ENCODE measurements at places on chromosomes 1 and 21. TPM values are rescaled to one million over a fixed set of nuclear protein-coding genes. Genes with fewer than 3 reads are reported as not detected.

GRCh38 chr1:111649227-111649626, 29.6 kb downstream of the RAP1A start:
- DNase-seq: no peak
- H3K27ac ChIP-seq: no peak overlapping the region
- H3K36me3 ChIP-seq: no peaks in the 10 kb centered on the region

GRCh38 chr1:156925154-156926010, 5.0 kb downstream of the LRRC71 start:
- no peaks in the 10 kb centered on the region for H3K36me3 ChIP-seq
- no peaks in the 10 kb centered on the region for H3K27me3 ChIP-seq

DNA sequence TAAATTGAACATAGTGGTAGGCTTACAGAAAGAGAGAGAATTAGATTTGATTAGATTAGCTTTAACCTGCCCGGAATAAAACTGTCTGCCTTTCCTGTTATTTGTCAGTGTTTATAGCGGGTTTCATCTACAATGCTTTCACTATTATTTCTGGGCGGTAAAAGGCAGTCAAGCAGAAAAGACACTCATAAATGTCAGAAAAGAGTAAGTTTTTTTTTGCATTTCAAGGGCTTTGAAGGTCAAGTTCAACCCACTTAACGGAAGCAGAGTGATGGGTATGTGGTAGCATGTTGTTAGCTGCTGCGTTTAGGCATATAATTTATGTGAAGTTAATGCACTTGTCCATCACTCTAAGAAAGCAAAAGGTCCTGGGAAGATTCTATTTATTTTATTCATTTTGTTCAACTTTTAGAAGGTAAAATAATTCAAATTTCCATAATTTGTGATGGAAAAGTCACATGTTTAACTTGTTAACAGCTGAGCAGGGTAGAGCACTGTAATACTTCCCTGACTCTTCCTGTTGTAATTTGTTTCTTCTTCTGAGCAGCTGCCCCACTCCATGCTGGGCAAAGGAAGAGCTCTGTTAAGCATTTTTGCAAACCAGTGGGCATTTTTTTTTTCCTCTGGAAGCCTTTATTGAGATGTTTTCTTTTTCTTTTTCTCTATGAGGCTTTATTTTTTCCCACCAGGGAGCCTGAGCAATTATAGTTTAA, 220.1 kb downstream of the ST6GALNAC3 start:
- DNase-seq: no peak
- H3K27me3 ChIP-seq: peaks cover 32% of the 10 kb centered on the region
- H3K4me1 ChIP-seq: no peaks in the 10 kb centered on the region
- no peak overlapping the region for H3K27ac ChIP-seq
- no peak overlapping the region for H3K4me3 ChIP-seq

- H3K27ac ChIP-seq: no peak overlapping the region
- H3K4me1 ChIP-seq: no peaks in the 10 kb centered on the region
- no peak overlapping the region for H3K4me3 ChIP-seq
- no peak for DNase-seq
Measured at GRCh38 chr21:36087362-36088138, 17.7 kb downstream of the CBR1 start.

DNA sequence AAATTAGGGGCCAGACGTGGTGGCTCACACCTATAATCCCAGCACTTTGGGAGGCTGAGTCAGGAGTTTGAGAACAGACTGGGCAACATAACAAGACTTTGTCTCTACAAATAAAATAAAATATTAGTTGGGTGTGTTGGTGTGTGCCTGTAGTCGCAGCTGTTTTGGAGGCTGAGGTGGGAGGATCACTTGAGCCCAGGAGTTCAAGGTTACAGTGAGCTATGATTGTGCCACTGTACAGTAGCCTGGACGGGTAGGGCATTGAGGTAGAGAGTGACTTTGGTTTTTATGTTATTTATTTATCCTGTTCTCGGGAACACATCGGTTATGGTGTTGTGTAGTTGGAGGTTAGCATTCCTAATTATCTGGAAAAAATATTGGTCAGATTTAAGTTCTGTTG, 19.5 kb downstream of the KIF1B start:
- no peak for DNase-seq
- no peak overlapping the region for H3K4me3 ChIP-seq
- no peaks in the 10 kb centered on the region for H3K4me1 ChIP-seq
- no peaks in the 10 kb centered on the region for H3K27me3 ChIP-seq

DNA sequence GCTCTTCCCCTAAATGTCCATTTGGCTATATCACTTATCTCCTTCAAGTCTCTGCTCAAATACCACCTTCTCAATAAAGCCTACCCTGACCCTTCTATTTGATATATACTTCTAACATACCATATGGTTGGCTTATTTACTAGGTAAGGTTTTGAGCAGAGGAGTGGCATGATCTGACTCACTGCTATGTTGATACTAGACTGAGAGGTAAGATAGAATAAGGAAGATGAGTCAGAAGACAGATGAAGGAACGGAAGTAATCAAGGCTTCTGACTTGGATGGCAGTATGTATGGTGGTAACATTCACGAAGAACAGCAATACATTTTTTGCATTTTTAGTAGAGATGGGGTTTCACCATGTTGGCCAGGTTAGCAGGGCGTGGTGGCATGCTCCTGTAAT, 4.8 kb upstream of the HRNR start:
- no peaks in the 10 kb centered on the region for H3K4me1 ChIP-seq
- H3K36me3 ChIP-seq: no peaks in the 10 kb centered on the region
- H3K27ac ChIP-seq: no peak overlapping the region
- H3K4me3 ChIP-seq: no peak overlapping the region

DNA sequence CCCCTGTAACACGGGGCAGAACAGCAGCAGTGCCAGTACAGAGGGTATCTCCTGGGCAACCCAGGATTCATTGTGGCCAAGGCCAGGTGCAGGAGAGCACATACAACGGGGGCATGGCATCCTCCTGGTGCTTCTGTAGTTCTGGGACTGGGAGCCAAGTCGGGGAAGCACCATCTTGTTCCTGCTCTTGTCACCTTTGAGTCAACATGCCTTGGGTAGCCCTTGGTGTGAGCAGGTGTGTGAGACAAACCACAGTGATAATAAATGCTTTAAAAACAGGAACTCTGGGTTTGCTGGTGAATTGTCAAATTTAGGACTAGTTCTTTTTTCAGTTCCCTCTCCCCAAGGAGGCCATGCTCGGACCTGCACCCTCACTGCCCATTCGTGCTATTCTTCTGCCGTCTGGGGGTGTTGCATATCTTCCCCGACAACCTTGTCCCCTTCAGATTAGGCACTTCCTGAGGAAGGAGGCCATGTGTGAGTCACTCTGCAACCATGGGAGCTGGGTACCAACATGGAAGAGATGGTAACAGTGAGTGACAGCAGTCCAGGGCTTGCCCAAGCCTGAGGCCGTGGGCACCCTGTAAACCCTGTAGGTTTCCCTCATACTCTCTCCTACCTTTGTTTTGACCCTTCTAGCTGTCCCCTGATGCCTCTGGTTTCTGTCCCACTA, 150.2 kb downstream of the GRIK3 start:
- H3K4me1 ChIP-seq: no peaks in the 10 kb centered on the region
- DNase-seq: no peak
- H3K4me3 ChIP-seq: no peak overlapping the region
- H3K36me3 ChIP-seq: no peaks in the 10 kb centered on the region

DNA sequence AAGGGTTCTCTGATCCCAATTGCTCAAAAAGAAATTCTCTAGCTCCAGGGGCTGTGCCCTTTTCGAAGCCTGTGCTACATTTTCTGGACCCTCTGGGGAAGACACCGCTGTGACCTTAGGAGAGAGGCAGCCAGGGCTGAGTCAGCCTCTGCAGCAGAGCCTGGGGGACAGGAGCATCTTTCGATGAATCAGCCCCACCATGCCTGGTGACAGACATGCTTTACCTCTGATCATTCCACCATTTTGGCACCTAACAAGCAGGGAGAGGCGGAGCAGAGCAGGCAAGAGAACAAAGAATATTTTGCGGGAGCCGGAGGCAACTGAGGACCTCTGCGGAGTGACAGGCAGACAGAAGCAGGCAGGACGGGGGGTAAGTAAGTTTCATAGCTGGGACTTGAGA, 84.9 kb downstream of the VWA5B1 start:
- H3K4me1 ChIP-seq: peaks cover 16% of the 10 kb centered on the region
- H3K27me3 ChIP-seq: no peaks in the 10 kb centered on the region
- H3K36me3 ChIP-seq: no peaks in the 10 kb centered on the region

GRCh38 chr1:32486463-32487113, 21.7 kb downstream of the ZBTB8B start:
- peak; percentile 23 for DNase-seq
- peaks cover 12% of the 10 kb centered on the region for H3K4me1 ChIP-seq
- H3K36me3 ChIP-seq: no peaks in the 10 kb centered on the region

- H3K4me3 ChIP-seq: no peak overlapping the region
- H3K4me1 ChIP-seq: no peaks in the 10 kb centered on the region
- no peaks in the 10 kb centered on the region for H3K27me3 ChIP-seq
- no peak overlapping the region for H3K27ac ChIP-seq
- H3K36me3 ChIP-seq: no peaks in the 10 kb centered on the region
Measured at GRCh38 chr1:108327534-108328466, 83.9 kb upstream of the NBPF4 start.

DNA sequence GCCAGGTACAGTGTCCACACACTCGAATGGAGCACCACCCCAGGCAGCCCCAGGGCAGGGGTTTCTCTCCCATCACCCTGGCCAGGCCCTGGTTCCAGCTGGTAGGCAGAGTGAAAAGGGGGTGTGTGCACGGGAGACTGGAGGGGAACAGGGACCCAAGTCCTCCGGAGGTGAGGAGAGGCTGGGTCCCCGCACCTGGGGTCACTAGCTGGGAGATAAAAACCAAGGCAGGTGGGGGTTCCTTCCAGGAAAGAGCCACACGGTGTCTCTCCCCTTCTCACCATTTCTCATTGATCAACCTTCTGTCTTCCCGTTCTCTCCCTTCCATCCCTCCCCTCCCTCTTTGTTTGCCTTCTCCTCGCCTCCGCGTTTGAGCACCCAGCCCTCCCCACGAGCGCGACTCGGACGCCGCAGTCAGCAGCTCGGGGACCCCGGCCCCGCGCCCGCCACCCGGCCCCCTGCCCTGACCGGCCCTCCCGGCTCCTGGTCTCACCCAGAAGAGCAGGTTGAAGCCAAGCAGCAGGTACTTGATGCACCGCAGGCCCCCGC, 358 bp downstream of the TSPAN2 start:
- peak overlapping the region; percentile 96 for H3K4me3 ChIP-seq
- peak; percentile 9 for DNase-seq
- peaks cover 5% of the 10 kb centered on the region for H3K4me1 ChIP-seq
- no peaks in the 10 kb centered on the region for H3K36me3 ChIP-seq
- H3K27ac ChIP-seq: no peak overlapping the region

GRCh38 chr1:169363046-169363730, 4.4 kb downstream of the NME7 start:
- peak overlapping the region; percentile 4 for H3K4me3 ChIP-seq
- peaks cover 50% of the 10 kb centered on the region for H3K4me1 ChIP-seq
- H3K27ac ChIP-seq: peak overlapping the region; percentile 84
- H3K27me3 ChIP-seq: no peaks in the 10 kb centered on the region

DNA sequence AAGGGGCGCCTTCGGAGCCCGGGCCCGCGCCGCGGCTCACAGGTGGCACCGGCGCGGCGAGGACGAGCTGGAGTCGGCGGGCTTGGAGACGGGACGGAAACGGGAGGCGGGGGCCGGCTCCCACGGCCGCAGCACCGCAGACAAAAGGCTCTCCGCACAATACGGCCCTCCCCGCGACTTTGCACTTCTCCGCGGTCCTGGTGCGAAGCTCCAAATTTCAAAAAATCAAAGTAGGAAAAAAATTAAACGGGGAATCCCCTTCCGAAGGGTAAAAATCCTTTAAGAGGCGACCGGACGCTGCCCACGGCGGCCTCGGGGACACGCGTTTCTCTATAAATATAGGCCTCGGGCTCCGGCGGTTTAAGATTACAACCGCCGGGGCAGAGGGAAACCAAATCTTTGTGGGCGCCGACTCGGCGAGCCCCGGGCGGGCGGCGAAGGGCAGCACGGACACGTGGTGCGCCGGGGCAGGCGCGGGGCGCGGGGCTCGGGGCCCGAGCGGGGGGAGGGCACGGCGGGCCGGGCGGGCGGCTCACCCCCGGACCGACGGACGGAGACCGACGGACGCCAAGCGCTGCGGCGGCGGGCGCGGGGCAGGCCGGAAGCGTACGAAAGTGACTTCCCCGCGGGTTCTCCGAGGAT, 453 bp downstream of the PABPC4 start:
- peaks cover 26% of the 10 kb centered on the region for H3K36me3 ChIP-seq
- no peaks in the 10 kb centered on the region for H3K27me3 ChIP-seq
- DNase-seq: peak; percentile 20
- H3K4me3 ChIP-seq: peak overlapping the region; percentile 92
- H3K27ac ChIP-seq: peak overlapping the region; percentile 25

- peaks cover 68% of the 10 kb centered on the region for H3K27me3 ChIP-seq
- H3K4me3 ChIP-seq: no peak overlapping the region
- no peaks in the 10 kb centered on the region for H3K36me3 ChIP-seq
- no peaks in the 10 kb centered on the region for H3K4me1 ChIP-seq
- DNase-seq: no peak
- no peak overlapping the region for H3K27ac ChIP-seq
Measured at GRCh38 chr1:95496307-95496706, 262.3 kb downstream of the RWDD3 start.

GRCh38 chr1:152970495-152970894, at the start of gene SPRR4:
SPRR4 (plus strand) TSS chr1:152970648; CDS start chr1:152971891, 1,243 bp downstream.
- DNase-seq: no peak
- no peak within 1 kb of the TSS for H3K27ac ChIP-seq
- peaks cover 9% of the 10 kb centered on the region for H3K4me1 ChIP-seq
- peaks cover 42% of the 10 kb centered on the region for H3K27me3 ChIP-seq

GRCh38 chr1:242086093-242086492, 87.2 kb upstream of the MAP1LC3C start:
- no peak overlapping the region for H3K4me3 ChIP-seq
- no peak overlapping the region for H3K27ac ChIP-seq
- no peaks in the 10 kb centered on the region for H3K4me1 ChIP-seq

DNA sequence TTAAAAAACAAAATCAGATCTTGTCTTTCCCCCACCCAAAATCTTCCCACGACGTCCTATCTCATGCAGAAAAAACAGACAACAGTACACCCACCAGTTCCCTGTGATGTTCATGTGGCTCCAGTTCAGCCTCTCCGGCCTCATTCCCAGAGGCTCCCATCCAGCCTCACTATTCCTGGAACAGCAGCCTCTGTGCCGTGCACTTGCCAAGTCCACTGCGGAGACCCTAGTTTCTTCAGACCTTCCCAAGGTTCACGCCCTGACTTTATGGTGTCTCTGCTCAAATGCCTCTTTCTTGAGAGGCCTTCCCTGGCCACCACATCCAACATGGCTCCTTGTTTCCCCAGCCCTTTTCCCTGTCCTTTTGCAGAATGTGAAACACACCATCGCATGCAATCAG, 106.3 kb upstream of the BACE2 start:
- no peak for DNase-seq
- H3K4me1 ChIP-seq: no peaks in the 10 kb centered on the region
- no peak overlapping the region for H3K27ac ChIP-seq
- H3K36me3 ChIP-seq: no peaks in the 10 kb centered on the region

Gene LAMB3
- 650 TPM for total RNA-seq

Gene ARMH1
- total RNA-seq: not detected

Gene SLAMF1
- not detected for total RNA-seq

Gene MAP3K21
- total RNA-seq: 13.7 TPM

Gene SFN
- 411 TPM for total RNA-seq

Gene USH2A
- not detected for total RNA-seq

Gene LYPD8
- not detected for total RNA-seq

Gene SPRR2B
- total RNA-seq: not detected

Gene KCNJ10
- 0.15 TPM for total RNA-seq

Gene FAM131C
- total RNA-seq: 9.8 TPM

Gene TMPRSS15
- 0.12 TPM for total RNA-seq
